Endothelial cell of umbilical vein (primary cell): ENCODE measurements at places on chromosomes 11 and 22.

DNA sequence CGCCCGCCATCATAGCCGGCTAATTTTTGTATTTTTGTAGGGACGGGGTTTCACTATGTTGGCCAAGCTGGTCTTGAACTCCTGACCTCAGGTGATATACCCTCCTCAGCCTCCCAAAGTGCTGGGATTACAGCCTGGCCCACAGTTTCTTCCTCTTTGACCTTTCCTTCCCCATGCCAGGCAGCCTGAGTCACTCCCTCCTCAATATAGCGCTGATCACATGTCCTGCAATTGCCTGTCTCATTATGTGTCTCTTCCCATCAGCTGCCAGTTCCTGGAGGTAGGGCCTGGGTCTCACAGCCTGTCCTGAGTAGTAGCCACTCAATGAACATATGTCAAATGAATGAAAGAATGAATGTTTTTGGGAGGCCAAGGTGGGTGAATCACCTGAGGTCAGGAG, 43.0 kb upstream of the CCDC134 start:
- DNase-seq: no peak

GRCh38 chr11:42992594-42992993, 319.2 kb upstream of the API5 start:
- no peak for DNase-seq

DNA sequence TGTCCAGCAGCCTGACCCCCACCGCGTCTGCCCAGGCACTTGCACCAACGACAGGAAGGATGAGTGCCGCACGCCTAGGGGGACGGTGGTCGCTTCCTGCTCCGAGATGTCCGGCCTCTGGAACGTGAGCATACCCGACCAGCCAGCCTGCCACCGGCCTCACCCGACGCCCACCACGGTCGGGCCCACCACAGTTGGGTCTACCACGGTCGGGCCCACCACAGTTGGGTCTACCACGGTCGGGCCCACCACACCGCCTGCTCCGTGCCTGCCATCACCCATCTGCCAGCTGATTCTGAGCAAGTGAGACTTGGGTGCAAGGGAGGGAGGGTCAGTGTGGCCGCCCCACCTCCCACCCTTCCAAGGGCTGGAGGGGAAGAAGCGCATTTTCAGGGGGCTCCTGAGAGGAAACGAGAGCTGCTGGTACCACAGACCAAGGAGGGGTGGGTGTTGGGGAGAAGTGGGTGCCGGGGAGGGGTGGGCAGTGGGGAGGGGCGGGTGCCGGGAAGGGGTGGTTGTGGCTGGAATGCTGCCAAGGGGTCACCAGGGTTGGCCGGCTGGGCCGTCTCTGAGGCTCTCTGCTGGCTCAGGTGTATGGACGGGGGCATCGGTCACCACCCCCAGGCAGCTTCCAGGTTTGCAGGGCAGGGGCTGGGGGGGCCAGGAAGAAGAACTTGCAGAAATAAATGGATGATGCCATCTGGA, 27.7 kb upstream of the MUC5B start:
- DNase-seq: no peak

- no peak for DNase-seq
Measured at GRCh38 chr11:14413307-14414069, 54.5 kb upstream of the RRAS2 start.

DNA sequence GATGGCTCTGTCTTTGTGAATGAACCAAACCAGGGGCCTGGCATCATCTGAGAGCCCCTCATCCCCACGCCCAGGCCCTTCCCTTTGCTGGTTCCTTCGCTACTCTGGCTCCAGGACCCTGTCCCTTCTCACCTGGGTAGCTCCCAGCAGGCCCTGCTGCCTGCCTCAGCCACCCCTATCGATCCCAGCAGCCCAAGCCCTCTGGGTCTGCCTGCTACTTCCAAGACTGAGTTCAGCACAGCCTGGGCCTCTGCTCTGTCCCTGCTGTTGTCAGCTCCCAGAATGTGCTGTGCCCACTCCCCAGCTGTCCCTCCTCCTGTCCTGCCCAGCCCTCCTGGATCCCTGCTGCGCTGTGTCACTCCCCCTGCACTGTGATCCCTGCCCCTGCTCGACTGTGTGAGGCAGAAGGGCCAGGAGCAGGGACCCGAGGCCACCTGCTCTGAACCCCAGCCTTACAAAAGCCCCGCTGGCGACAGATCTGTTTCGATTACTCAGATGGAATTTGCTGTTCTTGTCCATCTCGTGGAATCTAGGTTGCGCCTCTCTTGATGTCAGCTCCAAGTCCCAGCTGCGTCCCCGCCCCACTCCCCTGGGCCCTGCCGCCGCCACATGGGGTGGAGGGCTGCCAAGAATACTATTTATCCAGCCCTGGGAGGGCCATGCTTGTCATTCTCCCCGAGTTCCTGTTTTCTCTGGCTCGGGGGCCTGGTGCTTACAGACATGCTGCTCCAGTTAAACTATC, 13.0 kb downstream of the MRPL21 start:
- peak; percentile 96 for DNase-seq

DNA sequence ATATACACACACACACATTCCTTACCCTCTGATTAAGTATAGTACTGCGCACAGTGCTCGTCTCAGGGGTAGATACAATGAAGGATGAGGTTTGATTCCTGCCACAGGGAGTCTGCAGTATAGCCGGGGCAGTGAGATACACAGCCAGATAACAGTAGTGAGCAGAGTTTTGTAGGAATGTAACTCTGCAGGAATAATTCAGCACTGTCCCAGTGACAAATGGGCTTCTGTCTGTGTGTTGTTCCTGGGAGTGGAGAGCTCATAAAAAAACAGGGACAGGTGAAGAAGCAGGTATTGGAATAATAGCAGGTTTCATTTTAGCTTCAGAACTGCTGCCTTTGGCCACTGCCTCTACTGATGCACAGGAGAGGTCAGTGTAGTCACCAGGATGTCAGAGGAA, 85.3 kb upstream of the OR9Q1 start:
- DNase-seq: no peak

DNA sequence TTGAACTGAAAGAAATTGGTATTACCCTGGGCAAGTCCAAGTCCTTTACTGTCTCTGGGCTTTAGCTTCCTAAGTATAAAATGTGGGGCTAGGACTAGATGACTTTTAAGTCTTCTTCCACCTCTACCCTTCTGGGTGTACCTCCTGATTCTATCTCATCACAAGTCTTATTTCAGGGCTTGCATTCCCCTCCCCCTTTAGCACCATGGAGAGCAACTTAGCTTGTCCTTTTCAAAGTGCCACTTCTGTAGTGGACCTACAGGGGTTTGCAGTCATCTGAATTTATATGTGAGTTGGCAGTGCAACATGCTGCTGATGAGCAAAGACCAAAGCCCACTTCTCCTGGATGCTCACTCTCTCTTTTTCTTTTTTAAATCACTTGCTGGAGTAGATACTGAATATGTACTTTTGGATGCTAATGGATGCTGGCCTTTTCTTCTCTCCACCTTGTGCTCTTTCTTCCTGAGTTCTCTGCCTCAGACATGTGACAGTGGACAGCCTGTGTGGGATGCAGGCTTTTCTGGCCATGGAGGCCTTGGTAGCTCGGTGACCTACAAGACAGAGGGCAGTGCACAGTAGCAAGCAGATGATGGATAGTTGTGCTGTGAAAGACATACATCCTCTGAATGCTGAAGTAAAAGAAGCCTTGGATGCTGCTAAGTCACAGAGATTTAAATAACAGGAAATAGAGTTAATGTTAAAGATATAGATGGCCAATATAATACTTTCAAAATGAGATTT, 185.0 kb downstream of the NELL1 start:
- no peak for DNase-seq

DNA sequence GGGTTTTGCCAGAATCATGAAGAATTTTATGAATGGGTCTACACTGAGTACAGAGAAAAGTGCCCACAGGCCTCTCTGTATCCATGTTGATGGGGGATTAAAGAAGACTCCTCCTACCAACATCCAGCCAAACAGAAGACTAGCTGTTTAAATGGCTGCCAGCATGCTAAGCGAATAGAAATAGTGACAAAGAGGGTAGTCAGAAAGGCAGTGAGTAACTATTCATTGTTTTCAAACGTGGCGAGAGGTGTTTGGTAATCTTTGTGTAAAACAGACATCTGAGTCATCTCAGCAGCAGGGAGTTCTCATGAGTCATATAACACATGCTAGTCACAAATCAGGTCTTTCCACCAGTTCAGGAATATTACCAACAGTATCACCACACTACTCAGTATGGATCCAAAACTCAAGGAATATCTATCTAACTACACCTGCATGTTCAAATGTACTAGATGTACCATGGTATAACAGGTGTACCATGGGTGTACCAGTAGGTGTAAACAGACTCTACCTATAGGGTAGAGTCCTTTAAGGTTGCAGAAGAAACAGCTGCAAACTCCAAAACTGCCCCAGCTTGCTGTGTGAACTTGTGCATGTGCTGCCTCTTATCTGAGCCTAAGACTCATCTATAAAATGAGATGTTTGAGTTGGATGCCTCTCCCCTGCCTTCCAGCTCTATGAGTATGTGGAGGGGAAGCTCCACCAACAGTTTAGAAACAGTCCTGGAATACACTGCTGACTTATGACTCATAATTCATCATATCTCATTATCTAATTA, 82.0 kb downstream of the SLC1A2 start:
- DNase-seq: peak; percentile 52

GRCh38 chr22:24006207-24006913, 1.1 kb upstream of the GSTT4 start:
- DNase-seq: no peak

DNA sequence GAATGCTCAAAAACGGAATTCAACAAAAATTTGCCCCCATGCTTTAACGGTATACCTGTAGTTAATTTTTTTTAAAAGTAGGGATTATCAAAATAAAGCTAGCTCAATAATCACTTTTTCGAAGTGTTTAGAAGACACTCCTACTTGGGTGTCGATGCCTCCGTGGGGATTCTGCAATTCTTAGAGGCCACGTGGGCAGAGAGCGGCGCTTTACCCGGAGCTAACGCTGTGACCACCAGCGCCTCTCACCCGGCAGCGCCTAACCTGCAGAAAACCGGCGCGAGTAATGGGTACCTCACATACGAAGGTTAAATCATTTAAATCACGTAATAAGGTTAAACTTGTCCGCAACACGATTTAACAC, 583 bp downstream of the TAF1D start:
- peak; percentile 59 for DNase-seq

GRCh38 chr11:83852775-83853442, 566.7 kb upstream of the CCDC90B start:
- DNase-seq: no peak
